ENCODE measurements at places on chromosomes 5 and 9. TPM values are rescaled to one million over a fixed set of nuclear protein-coding genes. Genes with fewer than 3 reads are reported as not detected.

PHF24 gene
- total RNA-seq = 0.63 TPM

CHSY3 gene
- total RNA-seq = 0.91 TPM

TXNDC8 gene
- not detected for total RNA-seq

IL4 gene
- total RNA-seq = not detected

C5orf34 gene
- total RNA-seq = 11.4 TPM

PCDHGA5 gene
- total RNA-seq = 0.51 TPM

ABHD17B gene
- 42.1 TPM for total RNA-seq

PCDHGA2 gene
- 0.32 TPM for total RNA-seq

LCN2 gene
- not detected for total RNA-seq

OLFML2A gene
- total RNA-seq = 0.14 TPM

ARPC5L gene
- 42.1 TPM for total RNA-seq

ENHO gene
- 12.0 TPM for total RNA-seq

CDH6 gene
- 233 TPM for total RNA-seq

MYORG gene
- total RNA-seq = 1.7 TPM

TAF11L10 gene
- not detected for total RNA-seq

F12 gene
- 2.3 TPM for total RNA-seq

MAP1B gene
- 256 TPM for total RNA-seq

MARCHF11 gene
- 0.23 TPM for total RNA-seq

CDH10 gene
- 4.8 TPM for total RNA-seq

CCL21 gene
- not detected for total RNA-seq

STK32A gene
- 0.61 TPM for total RNA-seq

SAXO1 gene
- 0.14 TPM for total RNA-seq

ADAMTS16 gene
- total RNA-seq = 1.7 TPM

GOLGA2 gene
- total RNA-seq = 56.9 TPM

GLRA1 gene
- total RNA-seq = 0.21 TPM

ROR2 gene
- total RNA-seq = 12.4 TPM

PRUNE2 gene
- total RNA-seq = 5.4 TPM

FAM169A gene
- 11.6 TPM for total RNA-seq

DNM1 gene
- 84.0 TPM for total RNA-seq

HSD17B4 gene
- 179 TPM for total RNA-seq

UGCG gene
- total RNA-seq = 20.6 TPM
